Tibial artery (tissue), 4 donors: ENCODE measurements at places on chromosomes 3 and 15.

- DNase-seq = no peak
Measured at GRCh38 chr15:35166730-35167359, 81.8 kb upstream of the NANOGP8 start.

GRCh38 chr3:81080608-81081007, 680.8 kb downstream of the GBE1 start:
- DNase-seq = no peak

- DNase-seq = no peak
Measured at GRCh38 chr15:45829336-45830153, 194.7 kb downstream of the SQOR start.

DNA sequence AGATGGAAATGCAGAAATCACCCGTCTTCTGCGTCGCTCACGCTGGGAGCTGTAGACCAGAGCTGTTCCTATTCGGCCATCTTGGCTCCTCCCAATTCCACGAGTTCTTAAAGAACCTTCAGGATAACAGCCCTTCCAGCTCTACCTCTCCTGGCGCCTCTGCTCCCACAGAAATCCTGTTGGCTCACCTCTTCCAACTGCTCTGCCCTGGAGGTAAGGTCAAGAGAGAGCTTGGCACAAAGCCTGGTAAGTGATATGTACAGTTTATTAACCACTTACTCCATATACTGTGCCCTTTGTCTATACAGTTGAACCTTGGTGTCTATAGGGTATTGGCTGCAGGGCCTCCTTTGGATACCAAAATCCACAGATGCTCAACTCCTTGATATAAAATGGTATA, 17.8 kb upstream of the FGF12 start:
- DNase-seq = no peak

GRCh38 chr3:111864821-111865656, 6.0 kb downstream of the PHLDB2 start:
- no peak for DNase-seq

DNA sequence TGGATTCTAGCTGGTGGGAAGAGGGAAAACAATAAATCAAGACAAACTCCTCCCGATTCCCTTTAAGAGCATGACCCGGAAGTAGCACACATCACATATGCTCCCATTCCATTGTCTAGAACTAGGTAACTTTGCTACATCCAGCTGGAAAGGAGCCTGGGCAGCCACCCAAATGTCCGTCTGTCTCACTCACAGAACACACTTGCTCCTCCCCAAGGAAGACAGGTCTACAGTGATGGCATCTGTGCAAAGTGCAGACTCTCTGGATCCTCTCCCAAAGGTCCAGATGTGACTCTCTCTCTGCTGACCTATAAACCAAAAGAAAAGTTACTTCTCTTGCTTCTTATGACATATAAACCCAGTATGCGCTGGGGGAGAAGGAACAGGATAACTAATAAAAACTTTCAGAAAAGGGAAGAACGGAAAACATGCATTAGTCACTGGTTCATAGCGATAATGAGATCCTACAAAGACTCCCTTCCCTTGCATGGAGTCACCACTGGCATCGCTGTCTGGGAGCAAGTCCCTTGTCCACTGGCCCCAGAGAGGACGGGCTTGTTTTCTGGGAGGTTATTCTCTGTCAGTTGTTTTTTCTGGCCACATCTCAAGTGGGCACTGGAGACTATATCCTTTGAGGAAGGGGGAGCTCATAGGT, 29.8 kb upstream of the EPHB3 start:
- no peak for DNase-seq

DNA sequence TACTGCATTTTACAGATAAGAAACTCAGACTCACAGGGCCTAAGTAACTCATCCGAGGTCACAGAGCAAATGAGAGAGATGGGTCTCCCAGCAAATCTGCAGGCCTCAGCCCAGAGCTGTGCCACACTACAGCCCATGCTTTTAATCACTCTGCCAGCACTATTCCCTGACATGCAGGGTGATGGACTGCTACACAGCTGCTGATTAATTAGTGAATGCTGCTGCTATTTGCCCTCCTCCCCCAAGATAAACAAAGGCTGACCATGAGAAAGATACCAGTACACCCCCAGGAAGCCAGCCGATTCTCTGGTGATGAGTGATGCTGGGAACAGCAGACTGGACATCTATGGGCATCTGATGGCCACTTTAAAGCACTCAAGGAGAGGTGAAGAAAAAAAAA, 39.3 kb downstream of the RFTN1 start:
- no peak for DNase-seq

GRCh38 chr3:148360051-148360450, 337.7 kb upstream of the AGTR1 start:
- no peak for DNase-seq

DNA sequence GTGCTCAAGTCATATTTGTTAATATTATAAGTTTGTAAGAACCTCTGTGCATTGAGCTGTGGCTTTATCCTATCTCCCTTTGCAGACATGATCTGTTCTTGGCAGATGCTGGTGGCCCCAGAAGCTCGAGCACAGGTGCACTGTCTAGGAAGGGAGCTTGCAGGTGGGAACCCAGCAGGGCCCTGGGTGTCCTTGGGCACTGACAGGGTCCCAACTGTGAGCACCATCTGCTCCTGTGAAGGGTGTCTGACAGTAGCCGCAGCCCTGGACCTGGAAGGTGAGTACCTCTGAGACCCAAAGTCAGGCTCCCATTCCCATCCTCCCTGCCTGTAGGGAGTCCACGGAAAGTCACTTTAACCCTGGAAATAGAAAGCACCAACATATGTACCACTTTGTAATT, 2.4 kb upstream of the REC114 start:
- no peak for DNase-seq

DNA sequence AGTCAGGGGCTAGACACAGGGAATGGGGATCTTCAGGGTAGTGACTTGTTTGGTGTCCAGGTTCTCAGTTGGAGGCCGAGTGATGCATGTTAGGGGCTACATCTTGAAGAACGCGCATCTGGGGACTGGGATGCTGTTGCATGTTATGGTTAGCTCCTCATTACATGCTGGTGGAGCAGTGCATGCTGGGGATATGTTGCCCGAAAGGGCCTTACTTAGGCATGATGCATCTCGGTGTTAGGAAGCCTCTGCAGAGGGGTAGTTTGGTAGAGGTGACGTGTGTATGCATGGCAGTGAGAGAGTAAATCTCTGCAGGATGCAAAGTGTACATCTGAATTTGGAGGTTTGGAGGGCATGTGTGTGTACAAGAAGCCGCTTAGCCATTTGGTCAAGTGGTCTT, 2.4 kb downstream of the EIF4G1 start:
- DNase-seq = no peak

GRCh38 chr15:94400526-94401298, 169.4 kb downstream of the MCTP2 start:
- DNase-seq = no peak

DNA sequence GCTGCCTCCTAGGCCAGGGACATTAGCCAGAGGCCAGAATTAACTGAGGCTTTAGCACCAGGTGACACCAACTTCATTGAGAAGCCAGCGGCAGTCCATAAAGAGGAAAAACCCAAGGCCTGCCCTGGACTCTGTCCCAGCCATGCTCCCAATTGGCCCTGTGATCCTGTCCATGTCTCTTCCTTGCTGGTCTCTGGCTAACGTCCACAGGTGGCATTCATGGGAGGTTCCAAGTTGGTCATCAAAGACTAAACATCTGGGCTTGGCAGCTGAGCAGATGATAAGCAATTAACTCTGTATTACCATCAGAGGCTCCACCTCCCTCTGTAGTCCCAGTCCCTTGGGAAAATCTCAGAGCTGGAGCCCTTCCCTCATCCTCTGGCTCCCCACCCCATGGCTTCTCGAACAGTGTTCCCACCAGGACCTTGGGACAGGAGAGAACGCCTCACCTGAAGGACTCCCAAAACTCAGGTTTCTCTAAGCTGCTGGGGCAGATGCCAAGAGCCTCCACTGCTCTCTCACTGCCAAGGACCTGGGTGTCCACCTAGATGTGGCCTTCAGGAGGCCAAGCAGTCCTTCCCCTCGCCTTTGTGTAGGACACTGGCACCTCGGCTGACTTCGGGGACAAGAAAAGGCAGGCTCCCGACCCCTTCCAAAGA, 40.4 kb downstream of the GOLGA6A start:
- DNase-seq = no peak

DNA sequence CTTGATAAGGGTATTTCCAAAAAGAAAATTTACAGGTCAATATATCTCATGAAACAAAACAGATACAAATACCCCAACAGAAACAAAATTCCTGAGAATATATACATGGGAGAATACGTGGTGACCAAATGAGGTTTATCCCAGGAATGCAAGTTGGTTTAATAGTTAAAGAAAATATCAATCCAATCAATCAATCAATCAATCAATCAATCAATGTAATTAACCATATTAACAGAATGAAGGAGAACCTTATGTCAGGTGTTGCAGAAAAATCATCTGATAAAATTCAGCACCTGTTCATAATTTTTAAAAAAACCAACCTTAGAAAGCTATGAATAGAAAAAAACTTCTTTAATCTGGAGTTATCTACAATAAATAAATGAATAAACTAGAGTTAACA, 35.9 kb downstream of the ITGA11 start:
- no peak for DNase-seq

- DNase-seq = no peak
Measured at GRCh38 chr3:123104550-123104949, 37.7 kb downstream of the PDIA5 start.

DNA sequence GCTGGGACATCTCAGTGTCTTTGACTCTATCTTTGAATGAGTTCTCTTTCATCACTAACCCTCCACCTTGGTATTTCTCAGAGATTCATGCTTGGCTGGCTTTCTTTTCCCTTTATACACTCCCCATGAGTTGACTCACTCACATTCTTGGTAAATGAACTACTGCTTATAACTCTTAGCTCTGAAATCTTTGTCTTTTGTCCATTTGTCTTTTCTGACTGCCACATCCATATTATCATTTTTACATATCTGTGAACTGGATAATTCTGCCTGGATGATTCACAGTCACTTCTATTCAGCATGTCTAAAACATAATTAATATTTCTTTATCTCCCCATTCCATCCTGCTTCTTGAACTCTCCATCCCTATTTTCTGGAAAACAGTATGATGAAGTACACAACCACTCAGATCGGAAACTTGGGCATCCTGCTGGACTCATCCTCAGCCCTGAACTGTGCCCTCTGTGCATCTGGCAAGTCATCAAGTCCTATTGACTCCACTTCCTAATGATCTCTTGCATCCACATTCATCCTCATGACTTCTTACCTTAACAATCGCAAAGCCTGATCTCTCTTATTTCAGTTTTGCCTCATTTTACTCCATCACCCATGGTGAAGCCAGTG, 66.9 kb downstream of the KCNAB1 start:
- no peak for DNase-seq

DNA sequence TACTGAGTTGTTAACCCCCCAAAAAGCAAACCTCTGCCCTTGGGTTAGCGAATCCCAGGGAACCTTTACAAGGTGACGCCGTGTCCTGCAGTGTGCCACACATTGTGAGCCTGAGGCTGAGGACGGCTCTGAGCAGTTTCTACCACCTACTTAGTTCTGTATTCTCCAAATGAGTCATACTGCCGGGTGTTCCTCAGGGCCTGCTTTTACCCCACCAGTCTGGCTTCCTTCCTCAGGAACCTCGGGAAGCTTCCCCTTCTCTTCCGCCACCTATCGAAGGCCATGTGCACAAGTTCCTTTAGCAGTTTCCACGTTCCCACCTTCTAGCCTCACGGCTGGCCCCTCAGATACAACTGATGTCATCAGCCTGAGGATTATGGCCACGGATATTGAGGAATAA, 384.0 kb upstream of the TPM1 start:
- DNase-seq = peak; percentile 54

- no peak for DNase-seq
Measured at GRCh38 chr3:102069211-102069662, 219.9 kb downstream of the NFKBIZ start.

GRCh38 chr3:14377838-14378169, 24.6 kb upstream of the SLC6A6 start:
- DNase-seq = no peak

- DNase-seq = no peak
Measured at GRCh38 chr3:161770484-161771386, 274.1 kb downstream of the OTOL1 start.

GRCh38 chr3:38283810-38284755, 2.0 kb downstream of the SLC22A14 start:
- no peak for DNase-seq

DNA sequence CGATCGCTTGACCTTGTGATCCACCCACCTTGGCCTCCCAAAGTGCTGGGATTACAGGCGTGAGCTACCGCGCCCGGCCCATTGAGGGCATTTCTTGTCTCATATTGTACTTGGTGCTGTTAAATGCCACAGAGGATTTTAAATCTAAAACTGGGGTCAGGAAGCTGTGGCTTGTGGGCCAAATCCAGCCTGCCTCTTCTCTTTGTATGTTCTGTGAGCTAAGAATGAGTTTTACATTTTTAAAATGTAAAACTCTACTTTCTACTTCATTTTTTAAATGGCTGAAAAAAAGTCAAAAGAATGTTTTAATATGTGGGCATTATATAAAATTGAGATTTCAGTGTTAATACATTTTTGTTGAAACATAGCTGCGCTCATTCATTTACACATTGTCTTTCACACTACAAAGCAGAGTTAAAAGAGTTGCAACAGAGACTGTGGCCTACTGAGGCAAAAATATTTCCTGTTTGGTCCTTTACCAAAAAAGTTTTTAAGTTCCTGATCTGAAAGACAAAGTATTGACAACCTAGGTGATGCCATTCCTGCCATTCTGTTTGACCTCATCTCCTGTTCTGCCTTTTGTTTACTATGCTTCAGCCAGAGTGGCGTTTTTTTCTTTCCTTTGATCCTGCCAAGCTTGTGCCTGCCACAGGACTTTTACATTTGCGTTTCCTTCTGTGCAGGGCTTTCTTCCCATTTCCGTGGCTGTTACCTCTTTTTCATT, 50.4 kb downstream of the PDCD6IP start:
- DNase-seq = no peak

- DNase-seq = peak; percentile 10
Measured at GRCh38 chr3:38597502-38598060, 51.9 kb downstream of the SCN5A start.

- no peak for DNase-seq
Measured at GRCh38 chr3:171772427-171773056, 37.7 kb downstream of the PLD1 start.

- no peak for DNase-seq
Measured at GRCh38 chr15:88144921-88145653, 111.5 kb downstream of the NTRK3 start.

GRCh38 chr15:80386151-80386550, 18.0 kb upstream of the ARNT2 start:
- DNase-seq = no peak

- peak; percentile 22 for DNase-seq
Measured at GRCh38 chr3:12707449-12707848, 43.5 kb upstream of the RAF1 start.

DNA sequence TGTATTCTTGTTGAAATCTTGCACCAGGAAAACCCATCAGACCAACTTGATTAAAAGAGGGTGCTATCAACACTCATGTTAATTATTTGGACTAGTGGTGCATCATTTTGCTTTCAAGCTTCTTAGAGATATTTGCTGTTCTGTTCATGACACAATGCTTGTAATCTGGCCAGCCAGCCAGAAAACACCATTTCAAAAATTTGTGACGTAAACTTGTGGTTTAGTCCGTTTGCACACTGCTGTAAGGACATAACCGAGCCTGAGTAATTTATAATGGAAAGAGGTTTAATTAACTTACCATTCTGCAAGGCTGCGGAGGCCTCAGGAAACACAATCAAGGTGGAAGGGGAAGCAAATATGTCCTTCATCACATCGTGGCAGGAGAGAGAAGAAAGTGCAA, 374.3 kb upstream of the TGFBR2 start:
- no peak for DNase-seq

- DNase-seq = no peak
Measured at GRCh38 chr3:17320266-17320665, 422.2 kb downstream of the TBC1D5 start.
